ENCODE measurements at places on chromosomes 2 and 18.

DNA sequence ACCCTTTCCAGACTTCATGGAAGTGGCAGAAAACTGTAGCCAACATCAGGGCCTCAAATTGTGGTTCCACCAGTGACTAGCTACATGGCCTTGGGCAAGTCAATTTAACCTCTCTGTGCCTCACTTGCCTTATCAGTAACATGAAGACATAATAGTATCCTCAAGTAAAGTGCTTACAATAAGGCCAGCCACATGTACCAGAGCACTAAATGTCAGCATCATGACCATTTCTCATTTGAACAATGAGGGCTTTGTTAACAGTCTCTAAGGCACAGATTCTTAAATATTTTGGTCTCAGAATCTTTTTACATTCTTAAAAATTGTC, 5.8 kb upstream of the KCMF1 start:
- DNase-seq = no peak

- no peak for DNase-seq
These were observed 108.4 kb upstream of the MCFD2 start for GRCh38 chr2:47024046-47024445.

GRCh38 chr2:227130636-227131035, 33.4 kb downstream of the COL4A4 start:
- DNase-seq = no peak

DNA sequence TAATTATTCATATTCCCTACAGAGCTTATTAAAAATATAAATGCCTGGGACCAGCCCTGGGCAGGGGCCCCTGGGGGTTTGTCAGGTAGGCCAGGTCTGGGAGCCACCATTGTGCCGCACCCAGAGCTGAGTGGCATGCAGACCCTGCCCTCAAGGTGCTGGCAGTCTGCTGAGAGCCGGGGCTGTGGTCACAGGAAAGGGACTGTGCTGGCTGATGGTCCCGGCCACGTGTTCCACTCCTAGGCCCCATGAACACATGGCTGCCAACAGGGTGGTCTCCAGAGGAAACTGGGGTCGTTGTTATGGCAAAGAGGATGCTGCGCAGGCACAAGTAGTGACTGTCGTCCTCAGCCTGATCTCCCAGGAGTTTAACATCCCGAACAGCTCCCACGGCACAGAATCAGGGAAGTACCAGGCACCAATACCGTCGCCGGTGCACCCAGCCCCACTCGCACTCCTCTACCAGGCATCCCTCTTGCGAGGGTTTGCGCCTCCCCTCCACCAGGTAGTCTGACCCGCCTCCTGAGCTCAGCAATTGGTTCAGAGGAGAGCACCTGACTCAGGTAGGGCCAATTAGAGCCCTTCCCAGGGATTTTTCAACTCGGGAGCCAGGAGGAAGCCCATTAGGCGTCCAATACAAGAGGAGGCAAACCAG, 39.2 kb upstream of the BIN1 start:
- DNase-seq = no peak

GRCh38 chr2:39164089-39164488, 43.2 kb upstream of the SOS1 start:
- DNase-seq = no peak
